ENCODE measurements at places on chromosomes 1 and 21. TPM values are rescaled to one million over a fixed set of nuclear protein-coding genes. Genes with fewer than 3 reads are reported as not detected.

LMOD1 gene
- total RNA-seq: not detected

ZMYND12 gene
- total RNA-seq: not detected

TTLL10 gene
- not detected for total RNA-seq

STUM gene
- total RNA-seq: 0.45 TPM

ARHGEF16 gene
- total RNA-seq: 10.9 TPM

ADAMTS5 gene
- 3.1 TPM for total RNA-seq

DRAXIN gene
- 0.97 TPM for total RNA-seq

KCNJ6 gene
- total RNA-seq: not detected

EFNA3 gene
- total RNA-seq: 2.4 TPM

Measured in Daoy (cell line).